Aortic smooth muscle cell (primary cell): ENCODE measurements at places on chromosomes 4 and X. TPM values are rescaled to one million over a fixed set of nuclear protein-coding genes. Genes with fewer than 3 reads are reported as not detected.

The DCAF4L1 gene
- 0.06 and 0.13 TPM in 2 replicates for total RNA-seq

The TMEM131L gene
- total RNA-seq = 8.6 and 9.3 TPM in 2 replicates

The UGT2B7 gene
- total RNA-seq = not detected in 2 replicates

The TXK gene
- 0.13 and 0.56 TPM in 2 replicates for total RNA-seq

The IL21 gene
- not detected in 2 replicates for total RNA-seq

The ASMT gene
- total RNA-seq = not detected in 2 replicates

The LPAR4 gene
- total RNA-seq = 0.53 and 0.75 TPM in 2 replicates

The SOWAHD gene
- total RNA-seq = 0.13 TPM in 1 of 2 replicates, not detected in the other

The TMEM154 gene
- total RNA-seq = 0.25 and 0.26 TPM in 2 replicates

The IL1RAPL1 gene
- 1.8 and 2.2 TPM in 2 replicates for total RNA-seq

The MGARP gene
- 14.5 and 52.5 TPM in 2 replicates for total RNA-seq

The STAG2 gene
- total RNA-seq = 109 and 114 TPM in 2 replicates

The HERC3 gene
- total RNA-seq = 13.3 and 14.0 TPM in 2 replicates

The ZDHHC15 gene
- total RNA-seq = 1.9 and 3.7 TPM in 2 replicates

The SMIM10 gene
- total RNA-seq = 6.8 and 9.2 TPM in 2 replicates

The AMTN gene
- 0.12 TPM in 1 of 2 replicates, not detected in the other for total RNA-seq

The SLC10A3 gene
- 15.9 and 16.5 TPM in 2 replicates for total RNA-seq

The GDPD2 gene
- not detected in 2 replicates for total RNA-seq

The ADGRL3 gene
- total RNA-seq = 0.06 and 3.0 TPM in 2 replicates

The MEPE gene
- not detected in 2 replicates for total RNA-seq

The CSAG1 gene
- total RNA-seq = not detected in 2 replicates

The CLOCK gene
- total RNA-seq = 17.6 and 20.5 TPM in 2 replicates

The MID2 gene
- total RNA-seq = 12.0 and 12.9 TPM in 2 replicates

The TRPC5OS gene
- total RNA-seq = not detected in 2 replicates

The XK gene
- 0.06 and 0.13 TPM in 2 replicates for total RNA-seq

The PNMA6F gene
- total RNA-seq = not detected in 2 replicates

The CCNB3 gene
- total RNA-seq = 0.12 and 0.26 TPM in 2 replicates

The TSPAN7 gene
- 0.19 and 0.40 TPM in 2 replicates for total RNA-seq

The ARSH gene
- total RNA-seq = not detected in 2 replicates

The PTPN13 gene
- 39.2 and 44.8 TPM in 2 replicates for total RNA-seq

The CXCL8 gene
- 2.1 and 6.2 TPM in 2 replicates for total RNA-seq

The CASP6 gene
- total RNA-seq = 23.9 and 27.2 TPM in 2 replicates

The CAPN6 gene
- total RNA-seq = not detected in 2 replicates

The DKK2 gene
- 0.66 and 4.3 TPM in 2 replicates for total RNA-seq

The MAGEB10 gene
- not detected in 2 replicates for total RNA-seq

The GPR101 gene
- not detected in 2 replicates for total RNA-seq

The FHIP1A gene
- under 0.01 TPM in 1 of 2 replicates, not detected in the other for total RNA-seq

The ADH1A gene
- 0.19 and 0.79 TPM in 2 replicates for total RNA-seq

The GIMD1 gene
- total RNA-seq = not detected in 2 replicates

The GLRA3 gene
- total RNA-seq = under 0.01 and 0.13 TPM in 2 replicates

The PNMA6A gene
- 0.53 and 0.62 TPM in 2 replicates for total RNA-seq

The HELT gene
- total RNA-seq = not detected in 2 replicates

The SSX4 gene
- total RNA-seq = not detected in 2 replicates

The MGAT4D gene
- total RNA-seq = not detected in 2 replicates
